ENCODE measurements at places on chromosomes 12 and 14.

DNA sequence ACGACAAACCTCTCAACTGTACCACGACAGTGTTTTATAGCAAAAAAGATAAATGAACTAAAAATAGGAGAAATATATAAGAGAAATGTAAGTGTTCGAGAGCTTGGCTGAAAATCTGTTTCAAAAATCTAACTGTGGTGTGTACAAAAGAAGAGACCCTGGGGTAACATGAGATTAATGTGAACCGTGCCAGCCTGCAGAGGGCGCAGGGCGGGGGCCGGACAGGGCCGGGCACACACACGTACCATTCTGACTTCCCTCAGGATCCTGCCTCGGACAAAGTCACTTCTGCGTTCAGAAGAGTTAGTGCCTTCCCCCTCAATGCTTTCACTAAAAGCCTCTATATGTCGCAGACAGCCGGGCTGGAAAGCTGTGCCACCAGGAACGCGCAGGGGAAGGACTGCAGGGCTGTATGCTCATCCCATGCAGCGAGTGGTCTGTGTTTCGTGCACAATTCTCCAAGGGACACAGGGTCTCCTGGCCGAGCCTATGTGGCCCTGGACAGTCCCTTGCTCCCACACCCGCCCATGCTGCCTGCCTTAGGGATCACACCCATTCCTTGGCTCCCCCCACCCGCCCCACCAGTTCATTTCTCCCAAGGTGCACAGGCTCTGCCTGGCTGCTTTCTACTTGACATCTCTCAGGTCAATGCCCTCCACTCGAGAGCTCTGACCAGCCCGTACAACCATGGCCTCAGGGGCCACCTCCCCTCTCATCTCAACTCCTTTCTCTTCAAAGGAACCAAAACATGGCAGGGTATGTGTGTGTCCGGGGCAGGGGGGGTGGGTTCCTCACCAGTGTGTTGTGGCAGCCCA lies 8.5 kb downstream of the CDCA4 start:
- DNase-seq: no peak

- DNase-seq: no peak
Observed at GRCh38 chr14:53389202-53389601, 236.1 kb upstream of the DDHD1 start.

- DNase-seq: no peak
Observed at GRCh38 chr14:99318091-99318958, 46.3 kb upstream of the BCL11B start.

DNA sequence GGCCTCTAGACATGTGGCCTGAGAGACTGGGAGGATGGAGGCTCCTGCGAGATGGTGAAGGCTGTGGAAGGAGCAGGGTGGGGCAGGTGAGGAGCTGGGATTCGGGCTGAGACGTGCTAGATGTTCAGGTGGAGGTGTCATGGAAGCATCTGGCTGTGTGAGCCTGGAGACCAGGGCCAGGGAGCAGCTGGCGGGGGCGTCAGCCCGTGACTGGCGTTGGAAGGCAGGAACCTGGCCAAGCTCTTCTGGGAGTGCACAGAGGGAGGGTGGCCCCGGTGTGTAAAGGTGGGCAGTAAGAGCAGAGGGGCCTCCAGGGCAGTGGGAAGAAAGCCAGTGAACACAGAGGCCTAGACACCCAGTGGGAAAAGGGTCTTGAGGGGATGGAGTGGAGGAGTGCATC lies 55.1 kb upstream of the RD3L start:
- no peak for DNase-seq

DNA sequence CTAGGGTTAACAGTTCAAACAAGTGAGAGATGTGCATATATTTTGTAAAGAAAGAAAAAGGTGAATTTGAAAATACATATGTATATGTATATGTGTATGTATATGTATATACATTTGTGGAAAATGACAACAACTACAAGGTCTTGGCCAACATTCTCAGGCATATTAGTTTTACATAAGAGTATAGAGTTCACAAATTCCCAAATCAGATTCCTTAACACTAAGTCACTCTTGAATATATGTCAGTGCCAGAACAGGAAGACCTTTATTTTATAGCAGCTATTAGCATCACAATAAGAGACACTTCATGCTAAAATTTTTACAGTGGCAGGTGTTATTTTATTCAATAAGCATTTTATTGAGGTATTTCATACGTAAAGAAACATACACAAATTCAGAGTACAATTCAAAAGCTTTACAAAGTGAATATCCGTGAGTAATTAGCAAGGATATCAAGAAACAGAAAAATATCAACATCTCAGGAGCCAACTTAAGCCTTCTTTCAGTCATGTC lies 179.7 kb downstream of the SLC6A15 start:
- no peak for DNase-seq

DNA sequence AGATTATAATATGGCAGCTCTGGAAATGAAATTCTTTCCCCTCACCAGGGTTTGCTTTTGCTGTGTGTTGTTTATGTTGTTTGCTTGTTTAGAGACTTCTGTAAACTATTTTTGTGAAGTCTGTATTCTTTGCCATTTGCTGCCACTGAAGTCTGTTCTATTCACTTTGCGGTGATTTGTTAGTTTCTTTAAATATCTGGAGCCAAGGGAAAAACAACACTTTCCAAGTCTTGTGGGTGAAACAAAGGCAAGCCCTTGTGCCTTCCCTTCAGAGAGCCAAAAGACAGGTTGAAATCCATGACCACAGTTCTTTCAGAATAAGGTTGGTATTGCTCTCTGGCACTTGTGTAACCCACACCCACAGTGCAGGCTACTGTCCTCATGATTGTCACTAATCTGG lies 59.5 kb upstream of the RNU6-7 start:
- DNase-seq: no peak

- no peak for DNase-seq
Observed at GRCh38 chr12:102962532-102962931, 5.1 kb downstream of the ASCL1 start.

DNA sequence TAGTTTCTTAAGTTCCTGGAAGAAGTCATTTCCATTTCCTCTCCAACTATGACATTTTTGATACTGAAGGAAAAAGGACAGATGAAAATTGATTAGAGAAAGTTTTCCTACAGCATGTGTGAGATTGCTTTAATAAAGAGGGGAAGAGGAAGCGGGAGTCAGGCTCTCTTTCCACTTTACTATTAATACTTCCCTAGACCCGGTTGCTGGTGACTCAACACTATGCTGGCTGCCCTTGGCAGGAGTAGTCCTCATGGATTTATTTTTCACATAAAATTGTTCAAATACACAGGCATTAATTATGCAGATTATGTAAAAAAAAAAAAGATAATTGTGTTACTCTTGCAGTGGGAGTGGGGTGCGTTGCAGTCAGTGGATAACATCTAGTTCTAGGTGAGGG lies 293.4 kb downstream of the EGLN3 start:
- no peak for DNase-seq

DNA sequence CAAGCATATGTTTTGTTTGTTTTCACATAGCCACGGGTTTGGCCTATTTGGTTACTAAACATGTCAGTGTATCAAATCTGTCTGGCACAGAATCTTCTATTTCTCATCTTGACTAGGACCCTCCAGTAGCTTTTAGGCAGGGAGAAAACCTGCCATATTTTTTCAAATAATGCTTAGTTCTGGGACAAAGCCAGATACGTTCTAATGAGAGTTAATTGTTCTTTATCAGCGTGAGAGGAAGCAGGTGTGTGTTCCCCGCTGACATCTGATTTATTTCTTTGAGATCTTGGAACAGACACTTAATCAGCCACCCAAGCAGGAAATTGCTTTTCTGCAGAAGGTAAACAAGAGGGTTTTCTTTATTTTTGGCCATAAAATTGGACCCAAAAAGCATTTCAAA lies 54.8 kb downstream of the GOLGA5 start:
- peak; percentile 52 for DNase-seq

GRCh38 chr12:131137009-131137835 lies 183.5 kb downstream of the ADGRD1 start:
- DNase-seq: no peak

GRCh38 chr14:61179796-61180398 lies 101.2 kb downstream of the TMEM30B start:
- DNase-seq: no peak

- no peak for DNase-seq
Observed at GRCh38 chr14:71486279-71486678, 445.9 kb upstream of the RGS6 start.

DNA sequence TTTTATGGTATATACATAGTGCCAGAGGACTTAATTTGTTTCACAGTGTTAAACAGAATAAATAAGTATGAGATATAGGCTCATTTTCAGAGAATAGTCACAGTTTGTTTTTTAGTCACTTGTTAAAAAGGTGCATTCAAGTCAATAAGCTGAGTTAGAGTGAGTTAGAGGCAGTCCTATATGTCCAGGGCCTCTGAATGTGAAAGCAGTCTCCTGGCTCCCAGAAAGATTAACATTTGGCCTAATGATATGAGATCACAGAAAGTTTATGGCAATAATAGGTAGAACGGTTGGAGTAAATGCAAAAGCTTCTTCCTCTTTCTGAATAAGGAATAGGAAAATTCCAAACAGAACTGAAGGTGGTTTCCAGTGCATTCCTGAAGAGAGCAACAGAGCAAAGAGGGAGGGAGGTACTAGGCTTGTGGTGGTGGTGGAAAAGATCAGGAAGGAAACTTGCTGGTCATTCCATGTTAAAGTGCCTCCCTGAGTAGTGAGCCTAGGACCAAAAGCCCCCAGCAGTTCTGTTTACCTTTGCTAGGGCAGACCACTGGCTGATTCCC lies 54.4 kb downstream of the SLC38A4 start:
- DNase-seq: no peak

GRCh38 chr14:87109271-87109670 lies 883.7 kb downstream of the GALC start:
- no peak for DNase-seq

GRCh38 chr14:60838601-60839000 lies 104.0 kb downstream of the MNAT1 start:
- no peak for DNase-seq

GRCh38 chr14:82500222-82500621 lies 966.6 kb upstream of the SEL1L start:
- no peak for DNase-seq

GRCh38 chr12:102602521-102602920 lies 122.2 kb upstream of the IGF1 start:
- no peak for DNase-seq

DNA sequence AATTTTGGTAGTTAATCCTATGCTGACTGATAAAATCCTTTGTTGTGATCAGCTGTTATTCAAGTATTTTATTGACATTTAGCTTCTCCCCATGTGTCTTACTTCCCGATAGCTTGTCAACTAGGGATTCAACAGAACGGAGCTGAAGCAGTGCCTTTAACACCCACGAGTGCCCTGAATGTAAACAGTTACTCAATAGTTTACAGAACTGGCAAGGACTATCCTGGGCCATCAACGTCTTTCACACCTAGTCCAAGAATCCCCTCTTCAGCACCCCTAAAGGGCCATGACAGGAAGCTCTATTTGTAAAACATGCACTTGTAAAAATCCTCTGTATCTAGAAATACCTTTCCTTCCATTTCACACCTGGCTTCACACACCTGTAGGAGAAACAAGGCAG lies 45.3 kb downstream of the SETD3 start:
- no peak for DNase-seq

- DNase-seq: no peak
Observed at GRCh38 chr14:85479771-85480170, 50.2 kb upstream of the FLRT2 start.

DNA sequence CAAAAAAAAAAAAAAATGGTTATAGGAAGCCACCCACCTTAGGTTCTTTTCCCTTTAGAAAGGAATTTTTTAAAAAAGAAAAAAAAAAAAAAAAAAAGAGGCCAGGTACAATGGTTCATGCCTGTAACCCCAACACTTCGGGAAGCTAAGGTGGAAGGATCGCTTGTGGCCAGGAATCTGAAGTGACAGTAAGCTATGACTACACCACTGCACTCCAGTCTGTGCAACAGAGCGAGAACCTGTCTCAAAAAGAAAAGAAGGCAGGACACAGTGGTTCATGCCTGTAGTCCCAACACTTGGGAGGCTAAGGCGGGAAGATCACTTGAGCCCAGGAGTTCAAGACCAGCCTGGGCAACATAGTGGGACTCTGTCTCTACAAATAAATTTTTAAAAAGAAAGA lies 36.0 kb downstream of the SPTLC2 start:
- no peak for DNase-seq

GRCh38 chr12:120413901-120414695 lies 23.8 kb upstream of the COX6A1 start:
- DNase-seq: no peak

- DNase-seq: no peak
Observed at GRCh38 chr14:21902561-21903181, 229.1 kb upstream of the OR4E1 start.

- no peak for DNase-seq
Observed at GRCh38 chr12:96223411-96224218, 29.4 kb downstream of the ELK3 start.

- DNase-seq: no peak
Observed at GRCh38 chr14:76811561-76811960, 1.1 kb downstream of the ANGEL1 start.

- no peak for DNase-seq
Observed at GRCh38 chr12:52796839-52797528, 1.1 kb upstream of the KRT3 start.

GRCh38 chr14:75979071-75979571 lies 2.7 kb downstream of the TGFB3 start:
- no peak for DNase-seq

GRCh38 chr12:1692895-1693610 lies 2.2 kb downstream of the ADIPOR2 start:
- no peak for DNase-seq

- DNase-seq: no peak
Observed at GRCh38 chr14:81125536-81125935, 95.2 kb downstream of the GTF2A1 start.

DNA sequence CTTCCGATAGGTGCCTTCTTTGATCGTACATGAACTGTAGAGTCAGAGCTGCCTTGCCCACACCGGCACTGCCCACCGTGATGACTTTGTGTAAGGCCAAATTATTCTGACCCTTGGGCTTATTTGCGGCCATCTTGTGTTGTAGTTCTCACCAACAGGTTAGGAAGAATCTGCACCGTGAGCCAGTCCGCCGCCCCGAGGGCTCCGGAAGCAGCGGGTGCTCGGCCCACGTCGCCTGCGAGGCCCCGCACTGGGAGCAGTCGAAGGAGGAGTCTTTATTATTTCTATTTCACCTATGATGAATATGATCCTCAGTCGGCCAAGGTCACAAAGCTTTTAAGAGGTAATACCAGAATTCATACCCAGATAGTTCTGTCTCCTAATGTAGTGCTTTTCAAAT lies 70.6 kb upstream of the SYT1 start:
- DNase-seq: no peak

- DNase-seq: no peak
Observed at GRCh38 chr14:36857842-36858445, 196.3 kb downstream of the PAX9 start.

DNA sequence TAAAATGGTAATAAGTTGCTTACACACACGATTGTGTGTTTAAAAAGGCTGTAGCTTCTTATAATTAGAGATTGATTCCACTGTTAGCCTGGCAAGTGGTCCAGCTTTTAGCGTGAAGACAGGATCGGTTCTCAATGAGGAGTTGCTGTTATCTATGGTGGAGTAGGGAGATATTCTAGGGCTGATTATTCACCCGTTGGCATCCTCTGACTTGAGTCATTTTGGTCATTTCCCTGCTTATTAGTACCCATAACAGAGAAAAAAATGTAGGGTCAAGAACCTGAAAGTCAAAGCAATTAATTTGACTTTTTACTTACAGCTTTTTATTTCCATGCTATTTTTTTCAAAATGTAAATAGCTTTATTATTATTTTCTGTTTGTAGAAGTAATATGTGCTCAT lies 76.0 kb downstream of the KCNK13 start:
- no peak for DNase-seq

GRCh38 chr14:81509838-81510452 lies 23.7 kb downstream of the SEL1L start:
- peak; percentile 2 for DNase-seq

Data from NCI-H187 treated with DMSO at 0.1 percent for 48 hours (cell line).